ENCODE measurements at places on chromosomes 5 and 9.

- DNase-seq: no peak
These were observed 1.3 kb downstream of the PTCH1 start for GRCh38 chr9:95515272-95516113.

DNA sequence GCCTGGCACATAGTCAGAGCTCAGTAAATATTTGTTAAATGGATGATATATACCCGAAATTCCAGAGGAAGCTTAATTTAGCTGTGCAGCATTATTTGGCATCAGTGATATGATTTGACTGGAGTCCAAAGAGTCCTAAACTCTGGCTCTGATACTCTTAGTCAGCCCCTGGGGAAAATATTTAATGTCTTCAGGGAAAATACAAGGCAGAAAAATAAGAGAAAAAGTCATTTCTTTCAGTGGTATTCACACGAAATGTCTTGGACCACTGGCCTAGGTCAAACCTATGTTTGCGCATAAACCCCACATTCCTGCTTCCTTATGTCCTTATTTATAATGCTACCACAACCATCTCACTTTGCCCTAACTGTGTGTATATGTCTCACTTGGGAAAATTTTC, 23.8 kb downstream of the GLRA1 start:
- DNase-seq: no peak

- no peak for DNase-seq
These were observed 89.2 kb downstream of the RAPGEF6 start for GRCh38 chr5:131545845-131546244.

GRCh38 chr9:20981486-20981885, 50.0 kb downstream of the HACD4 start:
- DNase-seq: no peak

DNA sequence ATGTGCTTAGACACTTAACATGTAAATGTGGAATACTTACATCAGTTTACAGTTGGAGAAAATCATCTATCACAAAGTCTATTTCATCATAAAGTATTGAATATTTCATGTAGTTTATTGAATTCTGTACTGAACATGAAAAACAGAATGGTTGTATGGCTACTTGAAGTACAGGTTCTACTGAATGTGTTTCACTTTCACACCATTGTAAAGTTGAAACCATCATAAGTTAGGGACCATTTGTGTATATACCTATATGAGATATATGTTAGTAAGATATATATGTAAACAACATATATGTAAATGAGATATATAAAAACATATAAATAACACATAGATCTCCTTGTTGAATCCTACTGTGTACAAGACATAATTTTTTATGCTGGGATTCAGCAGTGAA, 63.0 kb upstream of the TAF11L2 start:
- no peak for DNase-seq

DNA sequence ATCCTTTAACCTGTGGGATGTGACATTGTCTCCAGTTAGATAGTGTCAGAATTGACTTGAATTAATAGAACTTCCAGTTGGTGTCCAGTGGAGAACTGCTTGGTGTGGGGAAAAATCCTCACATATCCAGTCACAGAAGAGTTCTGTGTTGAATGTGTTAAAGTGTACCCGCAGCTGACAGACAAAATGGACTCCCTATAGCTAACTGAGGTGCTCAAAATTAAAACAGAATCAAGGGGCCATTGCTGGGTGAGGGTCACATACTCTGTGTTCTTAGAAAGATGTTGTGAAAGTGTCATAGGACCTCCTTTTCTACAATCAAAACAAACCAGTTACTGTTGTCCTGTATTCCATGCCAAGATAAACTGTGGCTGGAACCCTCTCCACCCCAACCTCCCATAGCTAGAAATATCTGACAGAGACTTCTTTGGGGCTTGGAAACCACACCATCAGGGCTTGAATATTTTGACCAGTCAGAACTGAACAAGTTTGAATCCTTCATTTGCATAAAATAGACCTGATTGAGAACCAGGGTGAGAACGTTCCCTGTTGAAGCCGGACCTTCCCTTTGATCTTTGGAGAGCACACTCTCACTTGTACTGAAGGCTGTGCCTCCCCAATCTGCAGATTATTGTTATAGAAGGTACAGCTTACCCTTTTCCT, 164.0 kb upstream of the ZNF608 start:
- no peak for DNase-seq

- no peak for DNase-seq
These were observed 111.1 kb upstream of the RASA1 start for GRCh38 chr5:87156631-87157030.

GRCh38 chr9:108863891-108864290, 1.8 kb downstream of the ACTL7A start:
- DNase-seq: peak; percentile 31
